ENCODE measurements at places on chromosomes 5 and 9.

DNA sequence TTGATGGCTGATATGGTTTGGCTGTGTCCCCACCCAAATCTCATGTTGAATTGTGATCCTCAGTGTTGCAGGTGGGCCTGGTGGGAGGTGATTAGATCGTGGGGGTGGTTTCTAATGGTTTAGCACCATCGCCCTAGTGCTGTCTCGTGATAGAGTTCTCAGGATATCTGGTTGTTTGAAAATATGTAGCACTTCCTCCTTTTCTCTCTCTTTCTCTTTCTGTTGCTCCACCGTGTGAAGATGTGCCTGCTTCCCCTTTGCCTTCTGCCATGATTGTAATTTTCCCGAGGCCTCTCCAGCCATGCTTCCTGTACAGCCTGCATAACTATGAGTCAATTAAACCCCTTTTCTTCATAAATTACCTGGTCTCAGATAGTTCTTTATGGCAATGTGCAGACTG, 111.6 kb downstream of the SREK1 start:
- DNase-seq, result no peak

GRCh38 chr9:95413793-95414192, 96.3 kb upstream of the FANCC start:
- DNase-seq, result no peak

DNA sequence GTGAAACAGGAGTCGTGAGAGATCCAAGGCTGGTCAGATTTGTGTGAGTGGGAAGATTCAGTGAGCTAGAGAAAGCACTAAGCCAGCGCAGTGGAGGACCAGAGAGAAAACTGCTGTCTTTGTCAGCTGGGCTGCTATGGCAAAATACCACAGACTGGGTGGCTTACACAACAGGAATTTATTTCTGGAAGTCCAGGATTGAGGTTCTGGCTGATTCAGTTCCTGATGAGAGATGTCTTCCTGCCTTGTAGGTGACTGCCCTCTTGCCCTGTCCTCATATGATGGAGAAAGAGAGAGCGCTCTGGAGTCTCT, 24.2 kb upstream of the ANKRD33B start:
- DNase-seq, result peak; percentile 27

DNA sequence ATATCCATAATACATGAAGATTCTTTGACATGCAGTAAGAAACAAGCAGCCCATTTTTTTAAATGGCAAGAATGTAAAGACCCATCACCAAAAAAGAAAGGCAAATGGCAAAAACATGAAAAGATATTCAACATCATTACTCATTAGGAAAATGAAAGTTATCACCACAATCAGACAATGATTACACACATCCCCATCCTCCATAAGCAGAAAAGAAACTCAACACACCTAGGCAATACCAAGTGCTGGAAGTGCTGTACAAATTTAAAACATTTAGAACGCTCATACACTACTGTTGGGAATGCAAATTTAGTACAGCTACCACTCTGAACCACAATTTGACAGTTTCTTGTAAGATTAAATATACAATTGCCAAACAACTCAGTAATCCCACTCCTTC, 466.7 kb downstream of the ACTL7B start:
- no peak for DNase-seq

- no peak for DNase-seq
Observed at GRCh38 chr5:39608024-39608423, 183.2 kb upstream of the DAB2 start.

GRCh38 chr5:179430193-179431175, 85.2 kb upstream of the ADAMTS2 start:
- DNase-seq, result no peak

DNA sequence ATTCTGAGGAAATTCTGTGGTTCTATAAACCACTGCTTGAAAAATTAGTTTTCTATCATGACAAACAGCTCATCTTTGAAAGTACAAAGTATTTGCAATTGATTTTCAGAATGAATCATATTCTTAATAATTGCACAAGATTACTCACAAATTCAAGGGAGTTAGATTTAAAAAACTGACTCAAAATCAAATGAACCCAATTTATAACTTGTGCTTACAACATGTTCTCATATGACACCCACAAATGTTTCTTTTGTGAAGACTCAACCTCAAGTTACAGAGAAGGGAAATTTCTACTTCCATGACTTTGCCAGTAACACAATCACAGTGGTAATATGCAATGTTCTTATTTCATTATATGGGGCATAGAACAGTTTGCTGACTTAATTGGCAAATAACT, 272.0 kb upstream of the ACTBL2 start:
- no peak for DNase-seq

GRCh38 chr9:126468141-126468825, 141.7 kb downstream of the MVB12B start:
- DNase-seq, result no peak

GRCh38 chr9:101648493-101648892, 53.7 kb upstream of the PPP3R2 start:
- no peak for DNase-seq

GRCh38 chr9:17453751-17454150, 125.1 kb upstream of the SH3GL2 start:
- no peak for DNase-seq

DNA sequence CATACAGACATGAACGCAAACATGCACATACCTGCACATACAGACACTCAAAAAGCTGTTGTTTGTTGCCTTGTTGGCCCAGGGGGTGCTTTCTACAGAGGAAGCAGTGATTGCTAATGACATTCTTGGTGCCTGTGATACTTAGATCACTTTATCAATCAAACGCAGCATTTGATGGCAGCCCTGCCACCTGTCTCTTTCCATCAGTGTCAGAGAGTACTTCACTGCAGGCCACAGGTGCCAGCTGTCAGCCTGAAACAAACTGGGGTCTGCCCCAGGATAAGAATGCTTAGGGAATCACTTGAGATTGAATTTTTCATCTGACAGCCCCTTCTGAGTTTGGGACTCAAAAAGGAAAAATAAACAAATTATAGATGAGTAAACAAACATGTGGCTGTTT, 388.9 kb upstream of the SGCD start:
- no peak for DNase-seq

GRCh38 chr9:98450496-98450895, 195.0 kb upstream of the TBC1D2 start:
- peak; percentile 19 for DNase-seq

DNA sequence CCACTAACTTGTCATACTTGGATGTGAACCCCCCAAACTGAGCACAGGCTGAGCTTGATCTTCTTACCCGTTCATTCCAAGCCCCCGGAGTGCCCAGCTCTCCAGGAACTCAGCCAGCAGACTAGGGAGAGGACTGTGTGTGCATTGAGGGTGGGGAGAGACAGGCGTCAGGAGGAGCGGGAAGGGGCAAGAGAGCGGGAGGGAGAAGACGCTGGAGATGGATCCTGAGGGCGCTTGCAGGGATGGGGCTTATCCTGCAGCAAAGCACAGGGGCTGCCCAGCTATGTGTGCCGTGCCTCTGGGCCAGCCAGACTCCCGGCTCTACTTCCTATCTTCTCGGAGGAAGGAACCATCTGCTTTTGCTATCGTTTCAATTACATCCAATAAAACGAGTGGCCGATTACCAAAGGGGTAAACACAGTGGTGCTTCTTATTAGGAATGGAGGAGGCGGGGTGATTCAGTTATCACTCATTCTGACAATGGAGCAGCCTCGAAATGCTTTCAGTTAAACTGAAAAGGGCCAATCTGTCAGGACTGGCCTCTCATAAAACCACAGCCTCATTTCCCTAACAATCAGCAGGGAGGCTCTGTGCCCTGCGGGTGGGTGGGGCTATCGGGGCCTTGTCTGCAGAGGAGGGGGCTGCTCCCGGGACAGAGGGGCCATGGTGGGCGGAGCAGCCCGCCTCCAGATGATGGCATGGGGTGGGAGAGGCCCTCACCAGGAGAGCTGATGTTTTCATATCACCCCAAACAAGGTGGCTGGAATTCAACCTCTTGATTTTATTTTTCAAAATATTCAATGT, 168.2 kb downstream of the DAB2IP start:
- DNase-seq, result no peak

DNA sequence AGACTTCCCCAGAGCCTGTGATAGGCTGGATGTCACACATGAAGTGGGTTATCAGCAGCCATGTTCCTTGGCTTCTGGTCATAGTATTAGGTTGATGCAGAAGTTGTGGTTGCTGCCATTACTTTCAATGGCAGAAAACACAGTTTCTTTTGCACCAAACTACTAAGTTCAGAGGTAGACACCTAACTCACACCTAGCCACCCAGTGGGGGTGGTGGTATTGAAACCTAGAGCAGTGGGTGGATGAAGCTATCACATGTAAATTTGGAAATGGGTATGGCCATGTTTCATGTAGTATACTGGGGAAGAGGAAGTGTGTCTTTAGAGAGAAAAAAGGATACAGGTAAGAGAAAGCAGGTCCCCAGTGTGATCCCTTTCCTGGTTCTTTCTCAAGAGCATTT, 347.9 kb upstream of the SEMA6A start:
- DNase-seq, result no peak

DNA sequence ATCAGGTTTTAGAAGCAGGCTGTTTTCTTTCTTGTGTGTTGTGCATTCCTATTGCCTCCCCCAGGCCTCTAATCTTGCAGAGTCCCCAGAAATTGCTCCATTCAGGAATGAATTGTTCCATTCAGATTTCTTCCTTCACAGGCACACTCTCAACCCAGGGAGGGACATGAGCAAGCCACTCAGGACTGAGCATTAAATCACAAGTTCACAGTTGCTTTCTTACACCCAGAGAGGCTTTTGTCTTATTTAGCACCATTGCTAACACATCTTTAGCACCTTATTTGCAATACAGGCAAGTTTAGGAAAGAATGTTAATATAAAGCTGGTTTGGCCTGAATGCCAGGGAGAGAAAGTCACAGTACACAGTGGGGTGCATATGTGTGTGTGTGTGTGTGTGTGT, 221.4 kb downstream of the RAB3C start:
- DNase-seq, result no peak

DNA sequence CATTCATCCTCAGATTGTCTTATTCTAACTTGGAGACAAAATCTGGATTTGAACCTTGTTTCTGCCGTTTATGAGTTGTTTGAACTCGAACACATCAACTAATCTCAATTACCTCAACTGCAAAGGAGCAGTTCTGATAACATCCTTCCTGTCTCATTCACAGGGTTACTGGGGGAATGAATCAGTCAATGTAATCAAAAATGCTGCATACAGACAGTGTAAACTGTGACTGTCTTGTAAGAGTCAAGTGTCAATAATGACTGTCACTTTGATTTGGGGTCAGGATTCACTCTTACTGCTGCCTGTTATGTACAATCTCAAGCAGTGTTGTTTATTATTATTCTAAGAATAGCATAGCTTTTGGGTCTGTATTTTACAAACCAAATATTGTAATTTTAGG, 273.8 kb downstream of the DOCK8 start:
- no peak for DNase-seq

DNA sequence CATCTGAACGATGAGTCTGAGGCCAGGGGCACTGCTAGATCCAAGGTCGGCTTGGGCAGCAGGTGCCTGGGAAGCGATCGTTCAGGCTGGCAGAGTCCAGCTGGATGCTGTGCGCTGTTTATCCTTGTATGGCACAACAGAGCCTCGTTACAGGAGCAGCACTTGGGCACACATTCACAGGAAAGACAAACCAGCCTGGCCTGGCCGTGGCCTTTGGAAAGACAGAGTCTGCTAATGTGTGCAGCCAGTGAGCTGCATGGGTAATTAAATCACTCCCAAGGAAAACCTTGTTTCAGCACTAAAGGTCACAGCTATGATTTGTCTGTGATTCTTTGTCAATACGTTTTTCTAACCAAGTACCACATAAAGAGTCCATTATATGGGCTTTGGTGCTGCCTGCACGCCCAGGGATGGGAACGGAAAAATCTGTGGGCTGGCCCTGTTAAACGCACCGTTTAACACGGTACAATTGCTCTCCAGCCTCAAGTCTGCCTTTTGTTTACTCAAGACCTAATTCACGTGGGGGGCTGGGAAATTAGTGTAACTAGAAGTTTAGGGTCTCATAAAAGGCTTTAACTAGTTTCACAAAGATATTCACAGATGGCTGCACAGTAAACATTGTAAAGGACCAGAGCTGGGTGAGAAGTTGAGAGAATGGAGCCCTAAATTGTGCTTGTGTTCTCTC, 509.3 kb downstream of the KDM4C start:
- DNase-seq, result no peak

DNA sequence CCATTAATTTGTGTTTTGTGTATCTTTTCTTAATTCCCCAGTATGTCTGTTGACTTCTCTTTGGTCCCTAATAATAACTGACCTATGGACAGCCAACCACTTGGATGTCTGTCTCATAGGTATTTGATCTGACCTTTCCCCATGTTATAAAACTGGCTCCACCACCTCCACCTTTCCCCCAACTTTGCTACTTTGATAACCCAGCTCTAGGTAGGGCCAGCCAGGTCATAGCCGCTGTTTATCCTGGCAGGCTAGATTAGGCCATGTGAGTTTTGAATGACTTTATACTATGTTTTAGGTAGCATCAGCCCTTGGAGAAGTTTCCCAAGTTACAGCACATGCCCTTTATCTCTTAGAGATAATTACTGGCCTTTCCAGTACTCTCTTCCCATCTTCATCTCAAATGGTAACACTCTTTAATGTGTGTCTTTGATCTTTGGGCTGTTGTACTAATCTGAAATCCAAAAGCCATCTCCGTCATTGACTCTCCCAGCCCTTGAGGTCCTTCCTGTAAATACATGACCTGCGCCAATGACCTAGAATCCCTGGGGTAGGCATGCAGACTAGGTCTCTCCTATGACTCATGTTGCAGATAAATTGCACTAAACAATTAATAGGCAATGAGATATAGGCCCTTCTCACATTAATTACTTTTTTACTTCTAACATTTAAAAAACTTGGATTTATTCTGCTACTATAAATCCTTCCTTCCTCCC, 152.6 kb downstream of the CD180 start:
- DNase-seq, result no peak

- DNase-seq, result no peak
Observed at GRCh38 chr5:673161-673830, 19.9 kb downstream of the TPPP start.
